Gastroesophageal sphincter (tissue), 4 donors: ENCODE measurements at places on chromosomes 2 and 18.

GRCh38 chr18:11587432-11587831 lies 22.0 kb upstream of the SLC35G4 start:
- ATAC-seq, result no peak

- ATAC-seq, result no peak
Measured at GRCh38 chr2:241007111-241007510, 8.7 kb downstream of the SNED1 start.

DNA sequence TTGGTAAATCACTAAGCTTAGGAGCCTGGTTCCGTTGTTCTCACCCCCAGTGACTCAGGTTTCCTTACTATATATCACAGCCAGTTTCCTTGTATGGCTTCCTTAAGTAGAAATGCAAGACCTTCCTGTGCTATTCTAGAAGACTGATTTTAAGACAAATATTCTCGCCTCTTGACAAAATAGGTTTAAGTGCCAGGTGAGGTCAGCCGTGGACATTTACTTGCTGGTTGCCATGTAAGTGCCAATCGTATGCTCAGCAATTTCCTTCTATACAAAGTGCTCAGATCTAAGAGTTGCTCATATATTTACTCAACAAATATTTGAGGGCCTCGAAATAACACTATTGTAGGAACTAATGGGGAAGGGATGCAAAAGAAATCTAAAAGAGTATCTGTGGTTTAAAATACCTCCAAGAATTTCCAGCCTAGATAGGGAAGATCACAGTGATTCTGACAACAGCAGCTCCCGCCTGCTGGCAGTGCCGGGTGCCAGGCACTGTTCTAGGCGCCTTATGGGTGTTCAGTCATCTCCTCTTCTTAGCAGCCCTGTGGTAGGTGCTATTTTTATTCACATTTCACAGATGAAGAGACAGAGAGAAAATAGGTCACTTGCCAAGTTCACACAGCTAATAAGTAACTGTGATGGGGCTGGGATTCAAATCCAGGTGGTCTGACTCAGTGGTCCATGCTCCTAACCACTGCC lies 95.3 kb upstream of the B3GNT7 start:
- ATAC-seq, result no peak

DNA sequence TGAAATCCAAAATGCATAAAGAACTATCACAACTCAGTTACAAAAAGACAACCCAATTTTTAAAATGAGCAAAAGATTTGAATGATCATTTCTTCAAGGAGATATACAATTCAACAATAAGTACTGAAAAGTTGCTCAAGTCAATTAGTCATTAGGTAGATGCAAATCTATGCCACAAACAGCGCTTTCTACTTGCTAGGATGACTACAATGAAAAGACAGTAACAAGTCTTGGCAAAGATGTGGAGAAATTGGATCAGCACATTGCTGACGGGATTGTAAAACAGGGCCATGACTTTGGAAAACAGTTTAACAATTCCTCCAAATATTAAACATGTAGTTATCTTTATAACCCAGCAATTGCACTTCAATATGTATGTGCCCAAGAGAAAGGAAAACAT lies 166.3 kb upstream of the MC4R start:
- no peak for ATAC-seq

- ATAC-seq, result no peak
Measured at GRCh38 chr18:27382567-27383216, 197.6 kb upstream of the CHST9 start.
